ENCODE measurements at places on chromosomes 12 and 14. TPM values are rescaled to one million over a fixed set of nuclear protein-coding genes. Genes with fewer than 3 reads are reported as not detected.
A peak's percentile ranks its signal among the peaks of the same experiment; 100 is the strongest.

DNA sequence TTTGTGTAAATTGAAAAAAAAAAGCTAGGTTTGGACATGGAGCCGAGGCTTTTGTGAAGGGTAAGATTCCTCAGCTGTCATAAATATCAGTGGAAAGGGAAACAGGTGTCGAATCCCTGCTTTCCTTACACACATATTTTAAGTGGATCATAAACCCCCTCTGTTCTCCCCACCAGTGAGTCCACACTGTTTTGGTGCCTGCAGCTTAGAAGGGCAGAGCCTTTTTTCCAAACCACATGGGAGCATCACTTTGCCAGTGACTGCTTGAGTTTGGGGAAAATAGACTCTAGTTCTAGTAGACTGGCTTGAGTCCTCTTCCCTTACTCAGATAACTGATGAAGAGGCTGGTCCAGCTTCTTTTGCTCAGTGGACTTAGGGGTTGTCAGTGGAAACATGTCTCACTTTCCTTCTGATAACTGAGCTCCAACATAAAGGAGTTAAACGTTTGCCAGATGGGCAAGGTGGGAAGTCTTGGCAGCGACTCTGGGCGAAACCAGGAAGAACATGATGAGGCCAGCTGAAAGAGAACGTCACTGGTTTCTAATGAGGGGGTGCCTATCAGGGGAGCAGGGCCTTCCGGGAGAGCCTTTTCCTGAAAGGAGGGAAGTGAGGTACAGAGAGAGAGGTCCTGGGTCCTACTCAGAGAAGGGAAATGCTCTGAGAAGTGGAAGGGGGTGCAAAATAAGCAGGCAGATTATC, 168.1 kb upstream of the PARP11 start:
- no peak for DNase-seq

DNA sequence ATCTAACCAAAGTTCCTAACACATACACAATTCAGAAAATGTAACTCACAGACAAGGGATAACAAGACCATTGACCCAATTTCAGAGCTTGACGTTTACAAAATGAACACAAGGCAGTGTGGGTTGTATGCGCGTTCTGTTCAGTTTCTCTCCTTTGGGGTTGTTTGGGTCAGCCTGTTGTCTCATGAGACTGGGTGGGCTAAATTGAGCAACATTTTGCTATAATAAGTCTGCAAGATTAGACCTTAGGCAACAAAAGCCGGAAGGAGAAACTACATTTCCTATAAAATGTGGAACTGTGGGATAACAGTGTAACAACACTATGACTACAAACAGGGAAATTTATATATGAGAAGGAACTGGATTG, 18.8 kb upstream of the LTA4H start:
- DNase-seq: no peak

SRRM4 gene
- total RNA-seq: not detected

DNA sequence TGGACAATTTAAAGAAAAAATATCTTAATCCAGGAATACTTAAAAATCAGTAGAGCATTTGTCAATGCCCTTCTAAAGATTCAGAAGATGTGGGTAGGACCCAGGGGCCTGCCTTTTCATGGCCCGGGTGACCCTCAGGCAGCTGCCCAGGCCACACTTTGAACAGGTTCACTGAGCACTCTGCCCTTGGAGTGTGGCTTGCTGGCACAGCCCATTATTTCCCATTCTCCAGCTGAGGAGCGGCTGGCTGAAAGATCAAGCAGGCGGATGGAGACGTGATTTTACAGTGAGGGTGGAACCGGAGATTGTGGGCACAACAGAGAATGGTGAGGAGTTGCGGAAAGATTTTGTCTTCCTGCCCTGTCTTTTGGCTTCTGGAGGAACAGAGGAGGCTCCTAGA, 7.1 kb upstream of the PRPH start:
- DNase-seq: no peak

DNA sequence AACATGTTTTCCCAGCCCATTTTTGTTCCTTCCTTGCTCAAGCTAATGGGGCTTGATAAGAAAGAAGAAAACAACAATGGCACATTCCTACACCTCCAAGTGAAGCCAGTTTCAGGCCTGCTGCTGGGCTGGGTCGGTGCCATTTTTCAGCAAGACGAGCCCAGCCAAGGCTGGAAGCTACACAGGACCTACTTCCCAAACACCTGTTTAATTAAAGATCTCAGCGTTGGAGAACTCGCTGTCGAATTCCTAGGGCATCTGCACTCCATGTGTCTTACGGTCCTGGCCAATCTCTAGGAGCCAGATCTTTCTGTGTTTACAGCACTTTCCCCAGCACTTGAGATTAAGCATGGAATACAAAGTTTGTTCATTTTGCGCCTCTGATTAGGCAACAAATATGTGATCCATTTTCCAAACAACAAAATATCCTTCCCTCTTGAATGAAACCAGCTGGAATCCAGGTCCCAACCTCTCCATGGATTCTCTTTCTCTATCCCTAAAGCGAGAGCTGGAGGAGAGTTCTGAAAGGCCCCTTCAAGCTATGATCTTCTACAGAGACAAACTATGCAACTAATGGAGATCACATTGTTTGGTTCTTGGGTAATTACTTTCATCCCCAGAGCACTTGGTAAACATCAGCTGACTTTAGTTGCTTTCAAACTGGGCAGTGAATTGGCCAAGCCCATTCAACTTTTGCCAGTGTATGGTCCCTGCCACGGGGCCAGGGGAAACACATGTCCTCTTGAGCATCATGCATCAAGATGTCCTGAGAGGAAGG, 34.3 kb upstream of the TC2N start:
- DNase-seq: peak; percentile 82

GRCh38 chr12:126538888-126539287, 1473.7 kb downstream of the AACS start:
- DNase-seq: no peak

- DNase-seq: no peak
These were observed 98.6 kb downstream of the NEDD1 start for GRCh38 chr12:97005646-97006045.

GRCh38 chr14:60757567-60758002, 23.0 kb downstream of the MNAT1 start:
- no peak for DNase-seq

DNA sequence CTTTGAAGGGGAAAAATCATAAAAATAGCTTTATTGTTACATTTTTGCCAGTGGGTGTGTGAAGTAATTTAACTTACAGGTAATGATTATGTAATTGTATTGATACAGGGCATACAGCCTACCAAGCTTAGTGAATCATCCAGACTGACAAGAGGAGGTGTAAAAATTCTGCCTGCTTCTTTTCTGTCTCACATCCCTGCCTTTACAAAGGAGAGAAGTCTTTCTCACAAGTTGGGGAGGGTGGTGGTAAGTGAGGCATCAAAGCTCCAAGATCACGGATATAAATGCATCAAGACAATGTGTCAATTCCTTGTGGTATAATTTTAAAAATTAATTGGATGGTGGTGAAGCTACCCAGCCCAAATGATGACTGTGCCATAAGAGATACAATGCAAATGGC, 39.0 kb upstream of the G2E3 start:
- DNase-seq: no peak

GRCh38 chr12:59066445-59066844, 146.1 kb upstream of the LRIG3 start:
- DNase-seq: no peak

DNA sequence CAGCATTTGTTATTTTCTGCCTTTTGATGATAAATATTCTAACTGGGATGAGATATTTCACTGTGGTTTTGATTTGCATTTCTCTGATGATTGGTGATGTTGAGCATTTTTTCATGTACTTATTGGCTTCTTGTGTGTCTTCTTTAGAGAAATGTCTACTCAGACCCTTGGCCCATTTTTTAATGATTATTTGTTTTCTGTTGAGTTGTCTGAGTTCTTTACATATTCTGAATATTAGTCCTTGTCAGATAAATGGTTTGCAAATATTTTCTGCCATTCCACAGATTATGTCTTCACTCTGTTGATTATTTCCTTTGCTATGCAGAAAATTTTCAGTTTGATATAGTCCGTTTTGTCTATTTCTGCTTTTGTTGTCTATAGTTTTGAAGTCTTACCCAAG, 317.0 kb downstream of the CEP128 start:
- DNase-seq: no peak

DNA sequence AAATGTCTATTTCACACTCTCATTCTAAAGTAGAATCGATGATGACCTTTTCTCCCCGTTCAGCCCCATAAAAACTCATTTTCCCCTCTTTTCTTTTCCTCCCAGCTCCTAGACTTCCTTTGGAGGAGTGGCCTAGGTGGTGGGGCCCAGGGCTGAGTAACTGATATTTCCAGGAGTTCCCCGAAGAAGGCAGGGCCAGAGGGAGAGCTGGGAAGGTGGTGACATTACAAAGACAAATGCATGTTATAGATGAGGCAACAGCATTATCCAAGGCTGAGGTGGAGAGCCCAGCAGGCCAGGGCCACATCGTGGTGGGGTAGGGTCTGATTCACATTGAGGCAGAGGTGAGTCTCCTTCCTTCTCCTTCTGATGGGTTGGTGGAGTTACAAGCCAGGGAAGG, 22.2 kb upstream of the HDAC7 start:
- no peak for DNase-seq

- no peak for DNase-seq
These were observed 77.2 kb downstream of the ARL6IP4 start for GRCh38 chr12:123057513-123058265.

DNA sequence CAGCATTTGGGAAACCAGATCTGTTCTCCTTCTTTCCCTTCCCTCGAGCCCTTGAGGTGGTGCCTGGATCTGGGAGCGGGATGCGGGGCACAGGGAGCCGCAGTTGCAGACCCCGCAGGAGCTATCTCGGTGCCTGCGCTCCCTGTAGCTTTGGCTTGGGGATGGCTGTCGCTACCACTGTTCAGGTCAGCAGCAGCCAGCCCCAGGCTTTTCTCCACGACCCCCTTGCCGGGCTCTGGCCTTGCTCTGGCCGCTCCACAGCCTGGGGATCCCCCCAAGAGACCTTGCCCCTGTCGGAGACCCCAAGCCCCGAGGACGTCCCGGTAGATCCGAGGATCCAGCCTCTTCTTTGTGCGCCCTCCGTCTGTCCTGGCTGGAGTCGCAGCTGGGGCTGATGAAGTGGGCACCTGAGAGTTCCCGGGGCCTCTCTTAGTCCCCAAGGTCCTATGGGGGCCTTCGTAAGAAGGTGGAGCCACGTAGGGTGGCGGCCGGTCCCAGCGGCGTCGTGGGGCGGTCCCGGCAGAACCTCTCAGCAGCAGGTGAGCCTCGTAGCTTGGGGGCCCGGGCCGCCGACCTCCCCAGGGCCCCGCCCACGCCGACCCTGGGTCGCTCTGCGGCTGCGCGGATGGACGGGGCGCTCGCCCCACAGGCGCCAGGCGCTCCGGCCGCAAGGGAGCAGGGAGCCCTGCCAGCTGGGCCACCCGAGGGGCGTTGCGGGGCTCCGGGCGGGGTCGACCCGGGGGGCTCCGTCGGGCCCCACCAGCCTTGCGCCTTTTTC, 1.3 kb downstream of the DDN start:
- DNase-seq: no peak

WASHC3 gene
- 59.9 TPM for total RNA-seq

KCNK10 gene
- total RNA-seq: 0.14 TPM

- DNase-seq: no peak
These were observed 82.3 kb downstream of the CHGA start for GRCh38 chr14:93005135-93005813.

A2M gene
- 309 TPM for total RNA-seq

EIF2S3B gene
- total RNA-seq: 0.29 TPM
